CD8-positive, alpha-beta T cell (primary cell): ENCODE measurements at places on chromosomes 7 and 10.
A peak's percentile ranks its signal among the peaks of the same experiment; 100 is the strongest.

GRCh38 chr10:132810141-132810806, 24.3 kb upstream of the NKX6-2 start:
- DNase-seq, result no peak

- DNase-seq, result no peak
Observed at GRCh38 chr10:69810097-69810496, 8.4 kb downstream of the COL13A1 start.

GRCh38 chr7:51430480-51431086, 114.0 kb upstream of the COBL start:
- DNase-seq, result peak; percentile 41

DNA sequence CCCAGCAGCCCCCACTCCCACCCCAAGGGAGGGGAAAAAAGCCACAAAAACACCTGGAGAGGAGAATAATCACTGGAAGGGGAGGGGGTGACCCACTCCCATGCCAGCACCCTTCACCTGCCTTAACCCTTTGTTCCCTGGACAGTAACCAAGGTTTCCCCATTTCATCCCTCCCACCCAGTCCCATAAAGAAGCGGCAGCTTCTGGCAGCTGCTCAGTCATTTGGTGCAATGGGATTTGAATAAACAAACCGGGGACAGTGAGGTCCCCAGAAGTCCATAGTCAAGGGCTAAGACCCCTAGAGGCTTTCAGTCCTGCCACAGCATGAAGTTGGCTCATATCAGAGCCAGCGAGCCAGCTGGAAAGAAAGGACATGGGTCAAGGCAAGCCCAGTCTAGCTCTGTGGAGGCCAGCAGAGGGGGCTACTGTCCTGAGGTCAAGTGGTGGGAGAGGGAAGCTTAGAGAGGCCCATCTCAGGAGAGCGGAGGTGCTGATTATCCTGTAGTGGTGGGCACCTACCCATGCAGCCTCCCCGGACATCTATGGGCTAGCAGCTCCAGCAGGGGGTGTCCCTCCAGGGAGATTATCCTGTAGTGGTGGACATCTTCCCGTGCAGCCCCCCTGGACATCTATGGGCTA, 58.9 kb upstream of the LBX1 start:
- no peak for DNase-seq

GRCh38 chr7:106367018-106367420, 82.2 kb upstream of the NAMPT start:
- no peak for DNase-seq

- DNase-seq, result no peak
Observed at GRCh38 chr7:124031919-124032318, 948 bp downstream of the TMEM229A start.

DNA sequence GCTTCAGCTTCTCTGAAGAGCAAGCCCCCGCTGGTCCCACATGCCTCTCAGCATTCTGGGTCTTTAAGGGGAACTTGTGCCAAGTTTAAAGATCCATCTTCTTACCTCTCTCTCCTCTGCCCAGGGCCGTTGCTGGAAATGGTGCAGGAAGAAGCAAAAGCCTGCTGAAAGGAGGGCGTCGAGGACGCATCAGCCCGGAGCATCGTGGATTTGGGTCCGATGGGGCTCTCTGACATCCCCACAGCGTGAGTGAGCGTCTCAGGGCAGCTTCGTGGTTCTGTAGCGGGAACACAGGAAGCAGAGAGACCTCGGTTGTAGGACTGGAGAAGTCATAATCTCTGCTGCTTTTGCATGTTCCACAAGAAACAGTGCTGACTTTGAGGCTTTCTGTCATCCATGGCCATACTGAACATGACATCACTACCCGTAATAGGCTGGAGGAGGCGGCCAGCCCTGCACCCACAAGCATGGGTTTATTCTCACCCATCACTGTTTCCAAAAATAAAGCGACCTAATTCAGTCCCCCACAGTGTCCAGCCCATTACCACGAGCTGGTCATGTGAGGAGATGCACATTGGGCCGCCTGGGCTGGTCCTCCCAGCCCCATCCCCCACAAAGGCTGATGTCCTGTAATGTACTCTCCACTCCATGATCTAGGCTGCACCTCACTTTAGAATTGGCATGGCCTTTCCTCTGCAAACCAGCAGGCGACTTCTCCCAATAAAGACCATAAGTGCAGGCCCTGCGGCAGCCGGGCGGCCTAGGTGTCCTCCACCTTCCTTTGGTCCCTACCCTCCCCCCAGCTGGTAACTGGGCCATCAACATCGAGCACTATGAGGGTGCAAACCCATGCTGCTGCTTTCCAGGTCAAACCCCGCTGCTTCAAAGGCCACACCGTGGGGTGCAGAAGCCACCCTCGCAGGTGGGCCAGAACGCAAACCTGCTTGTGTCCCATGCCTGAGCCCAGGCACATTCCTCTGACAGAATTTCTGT, 276.9 kb downstream of the TNS3 start:
- DNase-seq, result no peak

DNA sequence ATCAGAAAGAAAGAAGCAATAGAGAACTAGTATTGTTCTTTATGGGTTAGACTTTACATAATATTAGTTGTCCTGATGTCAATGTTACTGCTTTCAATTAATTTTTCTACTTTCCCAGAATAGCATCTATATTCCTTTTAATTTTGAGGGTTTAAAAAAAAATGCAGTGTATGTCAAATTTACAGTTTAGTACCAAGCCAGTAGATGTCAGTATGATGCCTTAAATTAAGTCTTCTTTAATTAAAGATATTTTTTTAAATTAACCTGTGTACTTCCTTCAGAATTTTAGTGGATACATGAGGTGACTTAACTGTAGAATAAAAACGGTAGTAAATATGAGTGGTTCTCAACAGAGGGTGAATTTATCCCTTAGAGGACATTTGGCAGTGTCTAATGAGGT, 35.2 kb upstream of the STOX1 start:
- DNase-seq, result no peak

DNA sequence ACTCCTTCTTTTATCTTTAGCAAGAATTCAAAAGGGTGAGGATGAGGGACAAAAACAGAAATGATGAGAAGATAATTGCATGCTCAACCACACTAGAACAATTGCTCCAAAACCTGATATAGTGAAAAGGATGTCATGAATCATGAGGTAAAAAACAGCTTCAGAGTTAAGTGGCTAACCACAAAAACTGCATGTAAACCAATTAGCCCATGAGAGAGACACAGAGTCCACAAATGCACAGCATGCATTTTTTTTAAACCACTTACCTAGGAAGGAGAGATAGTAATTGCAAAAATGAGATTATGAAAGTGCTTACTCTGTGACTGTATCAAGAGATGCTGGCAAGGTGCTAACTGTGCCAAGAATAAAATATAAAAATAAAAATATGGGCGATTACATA, 132.9 kb downstream of the MBL2 start:
- no peak for DNase-seq

DNA sequence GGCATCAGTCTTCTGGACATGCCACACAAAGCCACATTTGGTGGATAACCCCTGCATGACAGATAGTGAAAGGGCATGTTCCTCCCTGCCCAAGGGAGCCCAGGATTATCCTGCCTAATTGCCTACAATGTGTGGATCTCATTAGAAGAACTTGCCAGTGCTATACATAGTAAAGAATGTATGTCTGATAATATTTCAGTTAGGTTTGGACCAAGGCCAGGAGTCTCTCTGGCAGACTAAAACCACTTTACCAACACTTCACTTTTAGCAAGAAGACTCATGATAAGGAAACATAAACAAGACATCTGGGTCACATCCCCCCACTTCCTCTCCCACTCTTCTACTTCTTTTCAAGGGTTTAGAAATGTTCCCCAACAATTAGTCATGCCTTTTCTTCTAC, 196.7 kb downstream of the MTERF1 start:
- no peak for DNase-seq

DNA sequence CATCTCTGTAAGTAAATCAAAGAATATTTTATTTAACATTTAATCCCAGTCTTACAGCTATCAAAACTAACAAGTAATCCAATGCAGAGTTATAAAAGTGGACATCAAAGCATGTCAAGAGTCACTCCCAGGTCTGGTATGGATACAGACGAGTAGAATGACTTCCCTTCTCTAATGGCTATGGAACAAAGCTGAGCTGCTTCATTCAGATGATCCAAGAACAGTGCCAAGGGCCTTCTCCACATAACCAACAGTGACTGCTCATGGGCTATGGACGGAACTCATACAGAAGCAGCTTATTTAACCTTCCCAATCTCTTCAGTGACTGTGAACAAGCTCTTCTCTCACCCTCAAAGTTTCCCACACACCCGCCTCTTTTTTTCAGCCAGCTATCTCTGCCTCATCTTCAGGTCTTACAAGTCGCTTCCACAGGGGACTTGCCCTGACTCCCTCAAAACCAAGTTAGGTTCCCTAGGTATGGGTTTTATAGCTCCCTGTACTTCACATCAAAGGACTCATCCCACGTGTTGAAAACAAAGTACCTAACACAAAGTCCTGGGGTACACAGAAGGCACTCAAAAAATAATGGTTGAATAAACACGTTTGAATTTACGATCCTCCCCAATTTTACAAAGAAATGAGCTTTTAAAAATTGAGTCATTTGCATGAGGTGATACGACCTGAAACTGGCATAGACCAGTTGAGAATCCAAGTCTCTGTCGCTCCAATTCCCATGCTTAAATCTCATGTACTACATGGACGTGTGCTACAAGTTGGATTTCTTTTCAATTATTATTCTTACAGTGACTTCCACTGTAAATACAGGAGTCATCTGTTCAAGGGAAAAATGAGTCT, 3.1 kb downstream of the USP6NL start:
- no peak for DNase-seq

GRCh38 chr7:137606061-137606674, 240.6 kb downstream of the DGKI start:
- no peak for DNase-seq

GRCh38 chr7:3437467-3437866, 136.4 kb downstream of the SDK1 start:
- DNase-seq, result no peak

GRCh38 chr7:26511866-26512265, 220.2 kb downstream of the SNX10 start:
- DNase-seq, result no peak

DNA sequence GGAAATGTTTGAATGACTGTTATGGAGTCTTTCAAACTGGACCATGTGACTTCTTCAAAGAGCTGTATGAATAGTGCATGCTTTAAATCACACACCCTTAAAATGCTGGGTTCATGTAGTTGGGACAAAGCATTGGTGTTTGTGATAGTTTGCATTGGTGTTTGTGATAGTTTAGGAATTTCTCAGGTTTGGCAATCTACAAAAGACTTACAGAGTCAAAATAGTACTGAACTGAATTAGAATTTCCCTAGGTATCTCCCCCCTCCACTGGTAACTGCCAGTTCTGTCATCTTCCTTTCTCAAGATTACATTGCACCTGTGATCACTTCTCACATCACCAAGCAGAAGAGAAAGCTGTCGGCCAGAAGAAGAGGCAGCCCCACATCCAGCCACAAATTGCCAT, 261.1 kb downstream of the GATA3 start:
- no peak for DNase-seq

DNA sequence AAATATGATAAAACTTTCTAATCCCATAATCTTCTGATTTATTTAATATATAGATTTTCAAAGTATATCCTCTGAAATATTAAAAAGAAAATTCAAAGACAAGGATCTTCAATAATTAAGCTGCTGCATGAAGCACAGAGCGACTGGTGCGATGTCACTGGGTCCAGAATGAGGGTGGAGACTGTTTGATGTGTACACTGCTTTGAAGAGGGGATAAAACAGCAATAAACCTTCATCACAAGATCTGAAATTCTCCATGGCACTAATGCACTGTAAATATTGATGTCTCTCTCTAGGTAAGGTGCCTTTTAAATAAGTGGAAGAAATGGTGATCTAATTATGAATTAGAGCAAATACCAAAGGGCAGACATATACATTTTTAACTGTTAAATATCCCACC, 337.8 kb downstream of the PARD3 start:
- DNase-seq, result no peak

- no peak for DNase-seq
Observed at GRCh38 chr7:47952224-47952623, 4.0 kb upstream of the PKD1L1 start.

GRCh38 chr10:90788968-90789367, 68.9 kb downstream of the HTR7 start:
- no peak for DNase-seq

GRCh38 chr10:55500931-55501559, 700.0 kb upstream of the PCDH15 start:
- no peak for DNase-seq

GRCh38 chr7:20075440-20075839, 141.7 kb downstream of the MACC1 start:
- DNase-seq, result no peak

- DNase-seq, result no peak
Observed at GRCh38 chr7:81710751-81711150, 59.1 kb downstream of the HGF start.

GRCh38 chr10:131571346-131571745, 259.8 kb upstream of the TCERG1L start:
- DNase-seq, result no peak

- no peak for DNase-seq
Observed at GRCh38 chr7:112120696-112121217, 85.4 kb downstream of the DOCK4 start.

GRCh38 chr7:110600956-110601355, 490.0 kb upstream of the LRRN3 start:
- no peak for DNase-seq

DNA sequence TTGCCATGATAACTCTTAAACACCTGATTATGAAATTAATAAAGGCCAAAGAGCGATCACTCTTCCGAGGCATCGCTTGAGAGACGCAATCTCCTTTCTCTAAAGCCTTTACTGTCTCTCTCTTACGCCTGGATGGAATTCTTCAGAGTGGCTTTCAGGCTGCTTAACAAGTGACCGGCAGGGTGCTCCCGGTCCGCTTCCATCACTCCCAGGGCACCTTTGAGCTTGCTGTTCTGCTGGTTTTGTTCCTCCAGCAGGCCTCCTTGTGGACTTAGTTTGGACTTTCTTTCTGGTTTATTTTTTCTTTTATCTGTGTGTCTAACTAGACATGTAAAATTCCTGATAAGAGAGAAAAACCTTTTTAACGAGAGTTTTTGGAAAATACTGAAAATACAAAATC, 60.9 kb downstream of the MRPL32 start:
- no peak for DNase-seq

DNA sequence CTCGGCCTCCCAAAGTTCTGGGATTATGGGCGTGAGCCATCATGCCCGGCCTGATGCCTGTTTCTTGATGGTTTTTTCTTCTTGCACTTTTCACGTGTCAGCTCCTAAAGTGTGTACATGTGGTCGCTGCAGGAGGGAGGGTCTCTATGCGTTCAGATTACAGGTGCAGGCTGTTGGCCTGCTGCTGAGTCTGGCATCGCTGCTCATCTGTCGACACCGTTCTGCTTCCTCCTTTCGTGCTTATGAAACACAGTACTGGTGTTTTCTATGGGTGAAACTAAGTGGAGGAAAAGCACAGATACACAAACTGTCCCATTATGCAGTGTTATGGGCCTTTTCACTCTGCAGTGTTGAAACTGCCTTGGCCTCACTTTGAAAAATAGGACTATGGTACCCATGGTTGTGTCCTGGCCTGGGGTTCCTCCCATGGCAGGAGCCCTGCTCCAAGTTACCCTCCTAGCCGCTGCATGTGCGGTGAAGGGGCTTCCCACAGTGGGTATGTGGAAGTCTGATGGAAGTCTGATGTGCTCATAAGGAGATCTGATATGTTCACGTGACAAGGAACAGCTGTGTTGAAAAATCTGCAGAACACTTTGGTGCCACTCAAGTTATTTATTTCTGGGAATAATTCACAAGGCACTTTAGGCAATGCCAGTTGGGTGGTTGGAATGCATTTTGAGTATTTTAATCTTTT, 23.5 kb downstream of the OGDH start:
- no peak for DNase-seq

- DNase-seq, result peak; percentile 7
Observed at GRCh38 chr7:377080-378040, 87.4 kb downstream of the FOXL3 start.
